ENCODE measurements at places on chromosomes 7 and 10.

DNA sequence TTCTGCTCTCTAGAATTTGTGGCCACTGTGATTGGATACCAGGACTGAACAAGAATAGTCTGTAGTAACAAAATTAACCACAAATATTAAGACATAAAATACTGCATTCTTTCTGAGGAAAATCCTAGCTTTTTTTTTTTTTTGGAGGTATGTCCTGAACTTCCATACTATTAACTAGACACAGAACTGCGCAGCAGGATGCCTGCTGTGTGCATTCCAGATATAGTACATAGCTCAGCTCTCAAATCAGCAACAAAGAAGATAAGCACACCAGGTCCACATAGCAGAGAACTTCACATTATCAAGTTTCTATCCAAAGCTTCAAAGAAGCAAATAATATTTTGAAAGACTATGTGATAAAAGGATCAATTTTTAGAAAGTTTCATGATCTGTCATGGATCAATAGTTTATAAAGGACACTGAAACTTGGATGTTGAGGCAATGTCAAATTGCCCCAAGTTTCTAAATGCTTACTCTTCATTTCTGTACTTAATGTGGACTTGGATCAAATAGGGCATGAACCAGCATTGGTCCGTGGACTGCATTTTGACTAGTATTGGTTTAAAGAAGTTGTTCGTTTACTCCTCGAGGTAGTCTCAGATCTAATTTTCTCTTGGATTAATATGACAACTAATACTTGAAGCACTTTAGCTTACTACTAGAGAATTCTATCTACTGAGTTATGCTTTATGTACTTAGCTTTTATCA is 15.4 kb downstream of the NAMPT start:
- no peak for DNase-seq

GRCh38 chr7:136294977-136295376 is 317.8 kb upstream of the MTPN start:
- DNase-seq: no peak

DNA sequence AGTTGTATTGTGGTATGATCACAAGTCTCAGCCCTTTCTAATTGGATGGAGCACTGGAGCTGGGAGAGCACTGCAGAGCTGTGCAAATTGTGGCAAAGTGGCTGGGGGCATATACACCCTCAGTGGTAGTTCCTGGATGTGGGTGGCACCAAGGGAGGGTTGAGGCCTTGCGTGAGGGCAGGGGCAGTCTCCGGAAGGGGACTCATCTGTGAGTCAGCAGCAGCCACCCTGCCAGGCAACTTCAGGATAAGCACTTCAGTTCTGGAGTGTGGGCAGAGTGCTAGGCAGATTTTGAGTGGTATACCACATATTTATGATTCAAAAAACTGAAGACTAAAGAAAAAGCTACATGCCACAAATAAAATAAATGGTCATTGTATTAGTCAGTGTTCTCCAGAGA is 210.5 kb downstream of the ETV1 start:
- DNase-seq: no peak

GRCh38 chr10:125084191-125084613 is 76.2 kb downstream of the CTBP2 start:
- no peak for DNase-seq

DNA sequence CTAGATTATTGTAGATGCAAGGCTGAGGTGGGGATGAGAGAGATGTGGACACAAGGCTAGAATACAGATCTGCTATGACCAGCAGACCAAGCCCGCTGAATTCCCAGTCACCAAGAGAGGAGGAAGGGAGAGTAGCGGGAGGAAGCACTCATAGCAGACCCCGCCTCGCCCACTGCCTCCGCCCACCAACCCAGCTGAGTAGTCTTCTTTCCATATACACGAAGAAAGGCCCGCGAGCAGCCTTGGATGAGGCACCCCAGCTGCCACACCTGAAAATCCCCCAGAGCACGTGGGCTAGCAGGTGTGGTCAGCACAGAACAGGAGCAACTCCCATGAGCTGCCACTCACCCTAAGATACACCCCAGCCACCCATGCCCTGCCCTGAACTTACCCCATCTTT is 7.9 kb upstream of the H2BK1 start:
- no peak for DNase-seq

DNA sequence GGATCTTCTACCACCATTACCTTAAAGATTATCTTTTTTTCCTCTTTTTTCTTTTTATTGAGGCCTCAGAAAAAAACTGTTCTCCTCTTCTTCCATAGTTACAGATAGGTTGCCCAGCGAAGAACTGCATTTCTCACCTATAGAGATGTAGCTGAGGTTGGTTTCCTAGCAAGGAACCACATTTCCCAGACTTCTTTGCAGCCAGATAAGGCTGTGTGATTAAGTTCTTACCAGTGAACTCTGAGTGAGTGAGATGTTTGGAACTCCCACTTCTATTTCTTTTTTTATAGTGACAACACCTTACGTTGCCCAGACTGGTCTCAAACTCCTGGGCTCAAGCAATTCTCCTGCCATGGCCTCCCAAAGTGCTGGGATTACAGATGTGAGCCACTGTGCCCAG is 5.9 kb upstream of the MCMBP start:
- no peak for DNase-seq

- no peak for DNase-seq
Measured at GRCh38 chr7:78090616-78091015, 292.0 kb downstream of the PHTF2 start.

Data from stimulated activated CD4-positive, alpha-beta T cell treated with anti-CD3 and anti-CD28 coated beads, Interleukin-12 subunit alpha, Interleukin-12 subunit beta, amount 100 ng/mL, for 4 hours (primary cell).